RCC 7860 (cell line): ENCODE measurements at places on chromosomes 16 and 17.

DNA sequence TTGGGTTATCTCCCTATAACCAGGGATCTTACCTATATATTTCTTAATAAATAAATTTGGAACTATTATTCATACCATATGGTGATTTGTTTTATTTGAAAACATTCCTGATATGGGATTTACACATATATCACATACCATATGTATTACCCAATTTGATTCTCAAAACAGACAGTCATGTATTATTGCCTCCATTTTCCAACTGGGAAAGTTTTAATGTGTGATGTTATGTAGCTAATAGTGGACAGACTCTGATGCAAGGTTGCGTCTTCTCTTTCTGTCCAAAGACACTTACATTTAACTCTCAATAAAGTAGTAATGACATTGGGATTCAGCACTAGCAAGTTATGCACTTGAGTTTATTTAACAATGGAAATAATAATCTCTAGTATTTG, 1.1 kb downstream of the KRTAP9-9 start:
- DNase-seq: no peak

GRCh38 chr17:17355426-17355825, 52.3 kb downstream of the NT5M start:
- DNase-seq: no peak

DNA sequence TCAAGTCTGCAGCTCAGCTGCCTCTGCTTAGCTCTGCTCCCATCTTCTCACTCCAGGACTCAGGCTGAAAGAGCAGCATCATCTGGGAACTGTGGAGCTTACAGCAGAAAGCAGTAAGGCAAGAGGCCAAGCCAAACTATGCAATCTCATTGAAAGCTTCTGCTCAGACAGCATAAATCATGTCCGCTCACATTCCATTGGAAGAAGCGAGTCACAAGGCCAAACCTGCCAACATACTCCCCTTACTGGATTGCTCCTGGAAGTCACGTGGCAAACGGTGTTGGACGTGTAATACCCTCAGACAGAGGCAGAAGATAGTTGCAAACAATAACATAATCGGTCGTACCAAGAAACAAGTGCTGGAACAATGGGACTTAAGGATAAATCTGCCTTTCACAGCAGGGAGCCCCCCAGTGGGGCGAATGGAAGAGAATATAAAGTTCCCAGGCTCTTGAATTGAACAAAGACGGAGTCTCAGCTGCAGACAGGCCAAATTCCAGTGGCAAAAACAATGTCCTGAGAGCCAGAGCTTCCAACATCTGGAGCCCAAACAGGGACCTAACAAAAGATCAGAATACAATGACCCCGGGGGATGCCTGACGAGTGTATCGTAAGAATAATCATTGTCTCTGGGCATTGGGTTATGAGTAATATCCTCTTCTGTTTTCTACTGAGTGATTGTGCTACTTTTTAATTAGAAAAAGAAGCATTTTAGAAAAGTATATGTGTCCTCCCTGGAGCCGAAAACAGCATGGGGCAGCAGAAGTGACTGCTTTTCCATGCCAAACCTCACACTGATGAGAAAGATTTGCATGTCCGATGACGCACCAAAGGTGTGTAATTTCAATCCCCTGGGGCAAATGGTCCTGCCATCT, 68.4 kb downstream of the CMC2 start:
- peak; percentile 14 for DNase-seq

- no peak for DNase-seq
Observed at GRCh38 chr16:30874244-30874820, 19.5 kb downstream of the BCL7C start.

DNA sequence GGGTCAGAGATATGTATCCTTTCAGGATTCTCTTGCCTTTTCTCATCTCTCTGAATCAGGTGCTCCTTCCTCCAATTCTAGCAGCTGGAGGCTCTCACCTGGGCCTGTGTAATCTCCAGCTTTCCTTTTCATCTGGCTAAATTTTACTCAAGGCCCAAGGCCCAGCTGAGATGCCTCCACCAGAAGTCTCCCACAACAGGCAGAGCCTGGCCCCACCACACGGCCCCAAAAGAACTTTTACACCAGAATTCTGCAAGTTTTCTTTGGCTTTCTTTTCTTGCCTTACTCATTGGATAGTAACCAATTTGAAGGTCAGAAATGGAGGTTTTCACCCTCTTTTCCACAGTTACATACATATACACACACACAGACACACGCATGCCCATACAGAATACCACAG, 14.6 kb downstream of the RND2 start:
- no peak for DNase-seq

DNA sequence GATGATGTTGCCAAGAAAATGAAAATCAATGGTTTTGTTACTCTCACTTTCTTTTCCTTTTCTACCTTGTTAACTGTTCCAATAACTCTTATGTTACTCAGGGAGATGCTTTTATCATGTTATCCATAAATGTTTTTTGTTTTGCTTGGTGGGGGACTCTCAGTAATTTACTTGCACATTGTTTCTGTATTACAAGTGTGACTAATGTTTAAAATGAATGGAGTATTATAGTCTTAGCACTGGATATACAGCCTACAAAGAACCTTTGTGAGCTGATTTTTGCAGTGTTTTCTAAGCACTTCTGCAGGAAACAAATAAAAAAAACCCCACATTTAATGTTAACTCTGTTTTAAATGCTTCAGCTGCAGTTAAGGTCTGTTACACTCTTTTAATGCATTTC, 12.1 kb downstream of the VMP1 start:
- no peak for DNase-seq
